ENCODE measurements at places on chromosomes 6 and 20.

DNA sequence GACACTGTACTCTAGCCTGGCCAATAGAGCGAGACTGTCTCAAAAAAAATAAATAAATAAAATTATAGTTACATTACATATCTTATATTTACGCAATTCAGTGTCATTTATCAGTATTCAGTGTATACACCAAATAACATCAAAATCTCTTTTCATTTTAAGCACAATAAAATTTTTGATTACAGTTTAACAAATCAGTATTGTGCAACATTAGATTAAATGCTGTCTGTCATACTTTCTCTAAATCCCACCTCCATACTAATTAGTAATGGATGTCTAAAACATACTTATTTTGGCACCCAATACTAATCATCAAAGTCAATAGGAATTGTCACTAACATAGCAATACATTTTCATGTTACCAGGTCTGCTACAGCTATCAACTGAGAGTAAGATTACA is 27.4 kb downstream of the IBTK start:
- DNase-seq: no peak

GRCh38 chr6:82182756-82183155 is 64.8 kb downstream of the IBTK start:
- peak; percentile 42 for DNase-seq

GRCh38 chr20:19765913-19766312 is 7.9 kb downstream of the RIN2 start:
- no peak for DNase-seq

DNA sequence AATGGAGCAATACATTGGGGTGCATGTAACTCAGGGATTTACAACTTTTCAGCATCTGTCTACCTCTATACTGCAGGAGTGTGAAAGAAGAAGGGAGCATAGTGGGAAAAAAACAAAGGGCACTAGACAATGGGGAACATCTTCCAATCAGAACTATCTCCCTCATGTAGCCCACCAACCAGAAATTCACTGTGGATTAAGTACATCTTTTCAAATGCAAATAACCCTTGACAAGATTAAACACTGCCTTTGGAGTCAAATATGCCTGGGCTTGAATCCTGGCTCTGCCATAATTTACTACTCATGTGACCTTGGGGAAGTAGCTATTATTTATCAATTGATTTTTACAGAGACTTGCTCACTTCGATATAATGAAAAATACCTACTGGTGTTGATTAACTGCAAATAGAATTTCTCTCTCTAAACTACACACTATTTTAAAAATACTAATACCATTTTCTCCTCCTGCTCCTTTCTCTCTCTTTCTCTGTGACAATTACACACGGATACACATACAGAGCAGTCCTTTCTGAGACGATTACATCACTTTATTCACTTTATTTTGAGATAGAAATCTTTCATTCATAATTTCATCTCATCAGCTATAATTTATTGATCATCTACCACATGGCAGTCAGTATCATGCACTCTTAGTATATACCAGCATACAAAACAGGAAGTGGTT is 783.7 kb downstream of the FRK start:
- DNase-seq: no peak

DNA sequence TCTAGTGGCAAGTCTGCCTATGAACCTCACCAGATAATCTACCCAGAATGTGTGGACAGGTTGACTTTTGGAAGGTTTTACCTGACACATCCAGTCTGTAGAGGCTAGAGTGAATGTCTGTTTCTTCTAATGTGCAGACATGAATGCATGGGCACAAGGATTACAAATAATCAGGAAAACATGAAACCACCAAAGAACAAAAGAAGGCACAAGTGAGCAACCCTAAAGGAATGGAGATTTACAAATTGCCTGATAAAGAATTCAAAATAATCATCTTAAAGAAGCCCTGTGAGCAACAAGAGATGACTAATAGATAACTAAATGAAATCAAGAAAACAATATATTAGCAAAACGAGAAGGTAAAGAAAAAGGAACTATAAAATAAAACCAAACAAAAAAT is 876.1 kb upstream of the ADGRB3 start:
- no peak for DNase-seq

GRCh38 chr6:103983011-103983410 is 876.7 kb downstream of the HACE1 start:
- no peak for DNase-seq

GRCh38 chr6:43995137-43995536 is 132.1 kb downstream of the MRPL14 start:
- no peak for DNase-seq

- DNase-seq: no peak
Measured at GRCh38 chr6:96246563-96246962, 230.8 kb downstream of the FUT9 start.

GRCh38 chr6:89999154-89999553 is 104.9 kb downstream of the GJA10 start:
- DNase-seq: peak; percentile 82

- no peak for DNase-seq
Measured at GRCh38 chr6:94735270-94735669, 842.1 kb upstream of the MANEA start.

DNA sequence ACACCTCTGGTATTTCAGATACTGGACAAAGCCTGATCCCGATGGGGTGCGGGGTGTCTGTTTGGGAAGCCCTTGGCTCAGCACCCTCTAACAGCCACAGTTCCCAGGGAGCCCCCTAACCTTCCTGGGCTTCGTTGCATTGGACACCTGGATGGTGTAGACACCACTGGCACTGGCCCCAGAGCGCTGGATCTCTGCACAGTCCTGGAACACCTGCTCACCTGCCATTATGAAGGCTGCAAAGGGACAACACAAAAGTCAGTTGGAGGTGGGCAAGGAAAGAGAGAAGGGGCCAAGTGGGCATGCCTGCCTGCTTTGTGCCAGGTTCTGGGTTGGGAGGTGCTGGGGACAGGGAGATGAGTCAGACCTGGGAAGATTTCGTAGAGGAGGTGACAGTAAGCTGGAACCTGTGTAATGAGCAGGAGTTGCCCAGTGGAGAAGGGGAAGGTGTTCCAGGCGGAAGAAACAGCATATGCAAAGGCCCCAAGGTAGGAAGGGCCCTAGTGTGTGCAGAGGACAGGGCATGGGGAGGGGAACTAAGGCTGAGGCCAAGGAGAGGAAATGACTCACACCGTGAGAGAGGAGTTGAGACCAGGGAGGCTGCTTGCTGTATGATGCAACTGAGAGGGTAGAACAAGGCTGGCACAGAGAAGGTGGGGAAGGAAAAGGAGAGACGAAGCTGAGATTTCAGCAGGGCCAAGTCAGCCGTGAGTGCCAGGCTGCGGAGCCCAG is 34.9 kb downstream of the ANGPT4 start:
- peak; percentile 83 for DNase-seq

DNA sequence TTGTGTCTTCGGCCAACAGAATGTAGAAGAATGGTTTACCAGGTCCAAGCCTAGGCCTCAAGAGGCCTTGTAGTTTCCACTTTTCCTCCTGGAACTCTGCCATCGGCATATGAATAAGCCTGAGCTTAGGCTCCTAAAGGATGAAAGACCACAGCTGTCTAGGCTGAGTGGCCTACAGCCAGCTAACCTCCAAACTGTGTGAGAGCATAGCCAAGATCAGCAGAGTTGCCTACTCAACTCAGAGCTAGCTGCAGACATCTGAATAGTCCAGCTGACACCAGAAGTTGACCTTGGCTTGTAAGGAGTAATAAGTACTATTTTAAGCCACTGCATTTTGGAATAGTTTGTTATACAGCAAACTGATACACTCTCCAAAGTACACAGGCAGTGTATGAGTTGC is 52.6 kb upstream of the SMIM29 start:
- no peak for DNase-seq

DNA sequence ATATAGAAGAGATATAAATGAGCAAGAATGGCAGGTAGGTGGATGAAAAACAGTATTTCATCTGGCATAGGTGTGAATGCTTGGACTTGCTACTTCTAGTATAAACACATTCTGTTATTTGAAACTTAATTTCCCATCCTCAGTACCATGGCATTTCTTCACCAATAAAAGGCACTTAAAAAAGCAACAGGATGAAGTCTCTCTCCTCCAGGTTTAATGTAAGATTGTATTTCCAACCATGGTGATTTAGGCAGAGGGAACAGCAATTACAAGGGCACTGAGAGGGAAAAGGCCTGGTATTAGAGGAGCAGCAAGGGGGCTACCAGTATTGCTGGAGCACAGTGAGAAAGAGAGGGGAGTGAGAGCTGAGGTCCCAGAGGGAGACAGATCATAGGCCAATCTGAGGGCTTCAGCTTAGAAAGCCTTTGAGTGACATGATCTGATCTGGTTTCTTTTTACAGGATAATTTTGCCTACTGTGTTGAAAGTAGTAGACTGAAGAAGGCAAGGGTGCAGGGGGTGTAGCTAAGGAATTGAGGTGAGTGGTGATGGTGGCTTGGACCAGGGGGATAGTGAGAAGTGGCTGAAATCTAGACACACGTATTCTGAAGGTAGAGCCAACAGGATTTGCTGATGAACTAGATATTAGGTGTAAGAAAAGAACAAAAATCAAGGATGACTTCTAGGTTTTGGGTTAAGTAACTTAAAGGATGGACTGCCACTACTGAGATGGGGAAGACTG is 67.8 kb upstream of the SMIM29 start:
- no peak for DNase-seq

Measured in activated CD4-positive, alpha-beta T cell treated with anti-CD3 and anti-CD28 coated beads, Interleukin-2, amount 50 U/mL, for 16 hours (primary cell).